ENCODE measurements at places on chromosomes 16 and 17. TPM values are rescaled to one million over a fixed set of nuclear protein-coding genes. Genes with fewer than 3 reads are reported as not detected.

DNA sequence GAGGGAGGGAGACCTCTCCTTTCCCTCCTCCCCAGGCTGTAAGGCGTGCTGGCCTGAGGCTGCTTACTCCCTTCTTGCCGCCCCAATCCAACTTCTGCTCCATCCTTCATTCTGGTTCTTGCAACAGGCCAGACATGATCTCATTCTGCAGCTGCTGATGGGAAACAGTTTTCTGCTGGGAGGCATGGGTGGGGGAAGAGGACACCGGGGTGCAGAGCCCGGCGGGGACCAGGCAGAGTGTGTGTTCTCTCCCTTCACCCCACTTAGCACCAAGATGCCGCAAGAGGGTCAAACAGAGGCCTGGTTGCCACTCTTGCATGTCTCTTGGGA lies 1.4 kb downstream of the SARM1 start:
- DNase-seq = no peak

DNA sequence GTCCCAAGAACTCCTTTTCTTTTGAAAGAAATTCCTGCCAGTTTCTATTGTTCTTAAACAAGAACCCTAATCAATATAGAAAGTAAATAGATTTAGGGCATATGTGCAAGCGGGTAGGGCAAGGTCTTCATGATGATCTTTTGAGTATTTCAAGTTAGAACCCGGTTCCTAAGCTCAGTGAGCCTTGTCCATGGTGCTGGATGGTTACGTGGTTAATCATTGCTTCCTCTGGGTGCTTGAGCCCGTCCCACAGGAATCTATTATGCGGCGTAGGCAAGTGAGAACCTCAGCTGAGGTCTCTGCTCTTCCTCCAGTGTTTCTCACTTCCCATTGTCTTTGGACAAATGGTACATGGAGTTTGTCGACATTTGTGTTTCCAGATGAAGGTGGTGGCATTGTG lies 580.8 kb upstream of the EEF2KMT start:
- DNase-seq = no peak

Gene PRSS36
- 2.0 TPM for total RNA-seq

DNA sequence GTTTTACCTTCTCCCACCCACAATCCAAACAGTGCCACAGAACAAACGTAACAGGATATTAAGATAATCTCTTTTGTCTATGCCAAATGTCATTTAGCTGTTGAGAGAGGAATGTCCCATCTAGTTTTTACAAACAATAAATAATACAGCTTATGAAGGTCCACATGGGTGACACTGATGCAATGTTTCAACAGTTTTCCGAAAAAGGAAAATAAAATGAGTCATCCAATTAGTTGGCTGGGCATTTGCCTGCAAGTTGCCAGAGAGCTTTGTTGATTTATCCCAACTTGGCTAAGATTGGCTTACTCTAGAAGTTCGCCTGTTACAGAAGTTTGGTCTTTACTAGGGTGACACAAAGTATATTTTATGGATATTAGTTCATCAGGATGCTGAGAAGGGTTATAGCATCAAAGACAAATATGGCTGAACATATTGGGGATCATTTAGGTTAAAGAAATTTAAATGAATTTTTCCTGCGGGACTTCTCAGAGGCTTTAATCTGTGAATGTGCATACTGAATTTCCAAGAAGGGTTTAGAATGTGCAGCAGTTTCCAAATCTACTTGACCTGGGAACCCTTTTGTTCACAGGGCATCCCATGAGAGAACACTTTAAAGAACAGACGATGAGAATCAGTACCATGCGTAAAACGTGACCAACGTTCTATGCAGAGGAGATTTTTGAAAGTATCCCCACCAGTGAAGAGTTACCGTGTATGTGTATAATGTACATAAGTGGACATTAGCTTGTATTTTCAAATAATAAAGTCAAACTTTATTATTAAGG lies 73.1 kb downstream of the CDH13 start:
- no peak for DNase-seq

DNA sequence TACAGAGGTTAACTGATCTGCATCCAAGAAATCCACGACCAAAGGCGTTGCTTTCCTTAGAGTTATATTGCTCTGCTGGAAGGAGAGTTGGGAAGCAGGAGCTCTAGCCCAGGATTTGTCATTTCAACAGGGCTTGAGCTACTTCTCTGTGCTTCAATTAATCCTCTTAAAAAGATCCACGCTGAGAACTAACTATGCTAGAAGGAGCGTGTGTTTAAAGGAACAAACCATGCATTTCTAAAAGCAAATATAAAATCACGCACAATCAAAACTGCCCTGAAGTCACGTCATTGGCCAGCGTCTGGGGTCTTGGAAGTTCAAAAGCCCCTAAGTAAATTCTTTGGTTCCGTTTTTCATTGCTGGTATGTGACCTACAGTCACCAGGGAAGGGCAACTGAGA lies 1.1 kb downstream of the ARL6IP1 start:
- DNase-seq = no peak

- DNase-seq = no peak
Measured at GRCh38 chr16:11671271-11671670, 3.0 kb downstream of the SNN start.

DNA sequence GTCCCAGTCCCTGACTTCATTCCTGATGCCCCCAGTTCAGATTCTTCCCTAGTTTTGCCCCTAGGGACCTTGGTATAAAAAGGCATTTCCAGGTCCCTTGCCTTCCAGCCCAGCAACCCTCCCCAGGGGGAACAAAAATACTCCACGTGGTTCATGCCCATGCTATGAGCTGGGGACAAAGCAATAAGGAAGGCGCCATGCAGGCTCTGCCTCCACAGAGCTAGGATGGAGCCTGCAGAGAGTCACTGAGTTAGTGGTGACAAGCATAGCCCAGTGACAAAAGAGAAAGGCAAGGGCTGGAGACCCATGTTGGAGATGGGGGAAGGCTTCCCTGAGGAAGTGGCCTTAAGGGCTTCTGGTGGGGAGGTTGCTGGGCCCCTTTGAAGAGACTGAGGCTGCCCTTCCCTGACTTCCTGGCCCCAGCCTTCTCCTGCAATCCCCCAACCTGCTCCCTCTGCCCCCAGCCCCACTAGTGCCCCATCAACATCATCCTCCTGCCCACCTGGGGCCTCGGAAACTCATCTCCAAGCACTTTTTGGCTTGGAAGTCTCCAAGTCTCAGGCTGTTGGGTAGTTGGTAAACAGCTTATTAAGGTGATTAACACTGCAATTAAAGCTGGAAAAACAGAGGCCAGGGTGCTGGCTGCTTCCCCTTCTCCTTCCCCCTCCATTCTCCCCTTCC lies 9.6 kb downstream of the DLX3 start:
- no peak for DNase-seq

DNA sequence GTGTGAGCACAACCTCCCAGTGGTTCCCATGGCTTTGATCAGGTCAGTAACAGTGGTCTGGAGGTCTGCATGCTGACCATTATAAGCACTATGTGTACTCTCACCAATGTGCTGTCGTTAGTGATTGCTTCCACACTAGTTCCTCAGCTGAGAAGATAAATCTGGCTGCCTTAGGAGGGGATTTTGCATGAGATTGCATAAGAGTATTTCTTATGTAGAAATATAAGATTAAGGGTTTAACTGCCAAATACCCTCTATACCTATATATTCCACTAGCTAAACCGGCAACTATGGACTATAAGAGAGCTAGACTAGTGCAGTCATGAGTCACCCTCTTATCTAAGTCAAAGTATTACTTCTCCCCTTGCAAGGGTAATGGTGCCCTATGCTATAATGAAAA lies 580.2 kb downstream of the CDH11 start:
- DNase-seq = no peak

GRCh38 chr16:16924613-16925012 lies 545.7 kb downstream of the NPIPA7 start:
- DNase-seq = no peak

DNA sequence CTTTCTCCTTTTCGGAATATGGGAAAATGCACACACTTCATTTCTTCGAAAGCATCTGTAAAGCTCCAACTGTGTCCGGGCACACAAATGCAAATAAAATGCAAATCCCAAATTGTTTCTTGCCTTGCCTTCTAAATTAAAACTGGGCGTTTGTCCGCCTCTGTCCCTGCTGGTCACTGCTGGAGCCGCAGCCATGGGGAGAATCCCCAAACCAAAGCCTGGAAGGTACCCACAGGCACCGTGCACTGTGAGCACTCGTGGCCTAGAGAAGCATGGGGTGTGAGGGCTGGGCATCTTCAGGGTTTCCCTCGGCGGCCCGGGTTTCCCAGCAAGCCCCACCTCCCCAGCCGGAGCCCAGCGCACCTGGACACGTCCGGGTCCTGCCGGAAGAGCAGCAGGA lies 2.9 kb downstream of the SLC47A2 start:
- no peak for DNase-seq

Gene IGSF6
- 4.0 TPM for total RNA-seq

DNA sequence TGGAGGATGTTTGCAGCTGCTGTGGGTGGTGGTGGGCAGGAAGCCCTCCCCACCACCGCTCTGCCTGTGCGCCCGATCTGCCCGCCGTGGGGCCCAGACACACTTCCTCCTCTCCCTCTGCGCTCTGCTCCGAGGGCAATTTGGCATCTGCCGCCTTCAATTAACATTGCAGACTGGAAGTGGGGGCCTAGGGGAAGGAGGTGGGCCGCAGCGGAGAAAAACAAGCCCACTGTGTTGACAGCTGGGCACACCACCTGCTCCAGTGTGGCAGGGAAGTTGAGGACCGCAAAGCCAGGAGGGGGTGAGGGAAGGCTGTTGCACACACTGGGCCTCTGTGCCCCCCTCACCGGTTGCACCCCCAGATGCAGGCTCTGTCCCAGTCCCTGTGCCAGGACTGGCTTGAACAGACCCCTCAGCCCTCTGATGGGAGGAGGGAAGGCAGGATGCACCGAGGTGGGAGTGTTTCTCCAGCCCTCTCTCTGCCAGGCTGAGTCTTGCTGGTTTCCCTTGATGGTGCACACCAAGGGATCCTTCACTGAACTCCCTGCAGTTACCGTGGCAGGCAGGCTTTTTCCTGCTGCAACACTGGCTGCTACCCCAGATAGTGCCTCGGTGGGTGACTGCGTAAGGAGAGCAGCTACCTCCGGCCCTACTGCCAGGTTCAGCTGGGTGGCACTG lies 72.8 kb upstream of the MED9 start:
- DNase-seq = no peak

DNA sequence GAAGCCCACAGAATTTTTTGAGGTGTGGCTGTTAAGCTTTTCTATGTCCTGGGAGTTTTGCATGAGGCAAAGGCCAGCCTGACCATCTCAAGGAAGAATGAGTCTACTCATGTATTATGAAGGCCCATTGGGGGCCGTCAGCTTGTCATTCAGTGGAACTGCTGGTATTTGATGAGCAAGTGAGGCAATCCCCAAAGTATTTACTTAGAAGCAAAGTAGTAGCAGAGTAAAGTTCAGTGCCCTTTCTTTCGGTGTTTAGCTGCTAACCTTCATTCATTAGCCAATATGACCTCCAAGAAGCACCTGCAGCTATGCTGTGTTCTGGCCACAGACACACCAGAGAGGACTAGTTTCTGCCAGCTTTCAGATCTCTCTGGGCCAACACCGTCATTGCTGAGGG lies 80.2 kb downstream of the RPA1 start:
- DNase-seq = no peak

GRCh38 chr16:90043526-90043925 lies 24.3 kb upstream of the DBNDD1 start:
- no peak for DNase-seq

- no peak for DNase-seq
Measured at GRCh38 chr17:56172517-56172982, 19.3 kb downstream of the ANKFN1 start.

Gene DNASE1L2
- 0.74 TPM for total RNA-seq

Gene LRRC36
- 2.1 TPM for total RNA-seq

- DNase-seq = no peak
Measured at GRCh38 chr16:85699628-85700027, 10.9 kb upstream of the GINS2 start.

DNA sequence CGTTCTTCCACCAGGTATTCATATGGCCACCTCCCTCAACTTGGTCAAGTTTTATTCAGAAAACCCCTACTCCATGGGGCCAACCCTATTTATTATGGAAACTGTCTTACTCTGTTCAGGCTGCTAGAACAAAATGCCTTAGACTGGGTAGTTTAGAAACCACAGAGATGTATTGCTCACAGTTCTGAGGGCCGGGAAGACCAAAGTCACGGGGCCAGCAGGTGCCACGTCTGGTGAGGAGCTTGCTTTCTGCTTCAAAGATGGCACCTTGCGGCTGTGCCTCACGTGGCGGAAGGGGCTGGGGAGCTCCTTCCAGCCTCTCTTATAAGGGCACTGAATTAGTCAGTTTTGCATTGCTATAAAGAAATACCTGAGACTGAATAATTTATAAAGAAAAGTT lies 74.3 kb downstream of the AXIN2 start:
- DNase-seq = no peak

DNA sequence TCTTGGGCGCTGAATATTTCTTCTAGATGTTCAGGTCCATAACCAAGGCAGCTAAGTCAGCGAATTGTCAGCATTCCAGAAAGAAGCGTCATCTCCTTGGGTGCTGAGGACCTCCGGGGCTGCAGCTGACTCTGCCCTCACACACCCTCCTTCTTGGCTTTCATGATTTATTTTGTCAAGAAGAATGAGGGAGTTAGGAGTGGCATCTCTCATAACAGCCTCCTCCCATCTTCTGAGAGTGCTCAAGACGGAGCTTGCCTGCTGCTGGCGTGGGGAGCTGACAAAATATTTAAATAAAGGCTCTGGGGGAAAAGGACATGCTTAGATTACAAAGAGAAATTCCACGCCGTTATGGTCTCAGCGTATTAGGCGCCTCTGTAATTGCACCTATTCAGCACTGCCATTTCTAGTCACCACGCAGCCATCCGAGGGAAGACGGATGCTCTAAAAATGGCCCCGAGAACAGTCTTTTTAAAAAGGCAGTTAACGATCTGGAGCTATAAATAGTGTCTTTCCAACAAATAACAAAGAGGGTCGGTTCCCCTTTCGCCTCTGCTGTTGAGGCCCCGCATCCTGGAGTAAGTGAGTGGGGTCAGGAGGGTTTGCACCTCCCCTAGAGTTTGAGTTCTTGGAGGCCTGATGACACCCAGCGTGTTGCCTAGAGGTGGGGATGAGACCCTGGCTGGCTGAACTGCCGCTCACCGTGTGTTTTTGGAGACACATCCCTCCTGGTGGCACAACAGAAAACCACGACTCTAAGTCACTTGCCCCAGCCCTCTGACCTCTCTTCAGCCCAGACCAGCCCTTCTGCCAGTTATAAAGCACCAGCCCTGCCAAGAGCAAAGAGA lies 187.0 kb downstream of the CCDC182 start:
- no peak for DNase-seq

DNA sequence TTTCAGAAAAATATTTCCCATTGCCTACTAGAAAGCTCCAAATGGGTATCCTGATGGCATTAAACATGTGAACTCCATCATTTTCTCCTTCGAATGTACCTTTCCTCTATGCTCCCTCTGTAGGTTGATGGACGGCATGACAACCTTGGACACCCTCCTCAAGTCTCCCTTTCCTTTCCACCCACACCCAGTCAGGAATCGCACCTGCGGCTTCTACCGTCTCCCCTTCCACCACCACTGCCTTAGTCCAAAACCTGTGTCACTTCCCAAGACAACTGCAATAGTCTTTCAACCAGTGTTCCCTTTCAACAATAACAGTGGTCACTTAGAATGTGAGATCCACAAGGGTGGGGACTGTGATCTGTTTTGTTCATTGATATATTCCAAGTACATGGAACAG lies 233.1 kb upstream of the AXIN2 start:
- DNase-seq = no peak

- DNase-seq = no peak
Measured at GRCh38 chr16:69860233-69861231, 90.6 kb upstream of the CLEC18A start.

GRCh38 chr16:80380514-80380913 lies 160.3 kb upstream of the DYNLRB2 start:
- DNase-seq = no peak

Gene KRT31
- total RNA-seq = 0.16 TPM

GRCh38 chr17:28949185-28950016 lies 1.9 kb downstream of the PHF12 start:
- DNase-seq = no peak

Data from urinary bladder (tissue), 4 donors.